ENCODE measurements at places on chromosomes 4 and X.
A peak's percentile ranks its signal among the peaks of the same experiment; 100 is the strongest.

- DNase-seq: no peak
Observed at GRCh38 chr4:54999003-54999402, 126.4 kb downstream of the KDR start.

DNA sequence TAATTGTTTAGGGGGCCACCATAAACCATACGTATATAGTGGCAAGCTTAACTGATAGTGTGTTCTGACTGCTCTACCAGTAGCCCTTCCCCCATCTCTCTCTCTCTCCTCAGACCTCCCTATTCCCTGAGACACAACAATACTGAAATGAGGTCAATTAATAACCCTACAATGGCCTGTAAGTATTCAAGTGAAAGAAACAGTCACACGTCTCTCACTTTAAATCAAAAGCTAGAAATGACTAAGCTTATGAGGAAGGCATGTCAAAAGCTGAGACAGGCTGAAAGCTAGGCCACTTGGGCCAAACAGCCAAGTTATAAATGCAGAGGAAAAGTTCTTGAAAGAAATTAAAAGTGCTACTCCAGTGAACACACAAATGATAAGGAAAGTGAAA lies 78.0 kb downstream of the PRDM5 start:
- DNase-seq: no peak

DNA sequence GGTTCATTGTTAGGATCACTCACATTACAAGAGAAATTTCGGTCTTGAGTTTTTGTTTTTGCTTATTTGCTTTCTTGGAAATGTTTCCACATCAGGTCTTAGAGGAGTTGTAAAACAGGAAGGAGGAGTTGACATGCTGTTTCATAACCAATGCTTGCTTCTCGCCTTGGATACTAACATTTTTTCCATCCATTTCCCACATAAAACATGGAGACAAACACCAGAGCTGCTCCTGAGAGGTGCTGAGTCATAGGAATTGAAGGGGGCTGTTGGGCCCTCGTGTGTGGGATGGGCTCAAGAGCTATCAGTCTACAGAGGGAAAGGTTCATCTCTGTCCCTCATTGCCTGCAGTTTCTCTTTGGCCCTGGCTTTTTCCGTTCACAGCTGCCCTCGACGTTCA lies 29.9 kb downstream of the TBL1X start:
- no peak for DNase-seq

DNA sequence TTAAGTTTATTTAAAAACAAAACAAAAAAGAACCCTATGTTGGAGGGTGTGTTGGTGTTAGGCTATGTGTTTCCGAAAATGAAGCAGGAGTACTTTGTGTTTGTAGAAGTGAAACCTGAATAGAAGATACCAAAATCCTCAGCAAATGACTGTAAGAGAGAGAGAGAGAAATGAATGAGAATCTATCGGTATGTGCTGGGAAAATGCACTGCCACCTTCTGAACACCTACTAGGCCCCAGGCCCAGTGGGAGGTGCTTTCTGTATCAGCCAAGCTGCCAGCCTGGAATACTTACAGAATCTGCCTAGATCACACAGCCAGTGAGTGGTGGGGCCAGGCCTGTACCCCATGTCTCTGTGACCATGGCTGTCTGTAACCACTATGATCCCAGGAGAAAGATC lies 14.9 kb upstream of the PIM2 start:
- DNase-seq: peak; percentile 37

DNA sequence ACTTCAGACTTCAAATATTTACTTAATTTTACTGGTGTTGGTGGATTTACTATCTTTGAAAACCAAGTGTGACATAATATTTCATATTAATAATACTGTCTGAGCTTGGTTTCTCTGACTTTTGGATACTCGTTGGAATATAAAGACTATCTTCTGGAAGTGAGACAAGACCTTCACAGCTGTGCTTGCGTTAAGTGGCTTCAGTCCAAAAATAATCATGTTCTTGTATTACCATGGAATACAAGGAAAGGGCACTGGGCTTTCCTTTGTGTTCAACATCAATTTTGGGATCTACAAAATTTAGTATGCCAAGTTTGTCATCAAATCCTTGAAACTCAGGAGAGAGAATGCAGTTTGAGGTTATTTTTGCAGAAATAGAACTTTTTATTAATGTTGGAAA lies 712.4 kb upstream of the LCORL start:
- DNase-seq: no peak

- no peak for DNase-seq
Observed at GRCh38 chr4:116627545-116627944, 457.8 kb downstream of the TRAM1L1 start.

DNA sequence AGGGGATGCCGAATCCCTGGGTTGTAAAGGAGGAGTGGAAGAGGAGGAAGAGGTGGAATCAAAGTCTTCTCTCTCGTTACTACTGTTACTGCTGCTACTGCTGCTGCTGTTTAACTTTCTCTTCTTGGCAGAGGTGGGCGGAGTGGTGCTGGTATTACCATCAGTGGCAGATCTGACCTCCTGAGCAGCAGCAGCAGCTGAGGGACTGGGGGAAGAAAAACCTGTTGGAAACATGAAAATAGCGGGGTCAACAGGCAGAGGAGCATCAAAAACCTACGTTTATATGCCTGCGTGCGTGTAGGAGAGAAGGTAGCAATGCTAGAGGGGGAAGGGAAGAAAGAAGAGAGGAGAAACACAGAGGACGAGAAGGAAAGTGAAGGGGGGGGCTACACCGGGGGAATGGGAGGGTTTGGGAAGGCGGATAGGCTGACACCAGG lies 339 bp downstream of the CUL4B start:
- peak; percentile 21 for DNase-seq

DNA sequence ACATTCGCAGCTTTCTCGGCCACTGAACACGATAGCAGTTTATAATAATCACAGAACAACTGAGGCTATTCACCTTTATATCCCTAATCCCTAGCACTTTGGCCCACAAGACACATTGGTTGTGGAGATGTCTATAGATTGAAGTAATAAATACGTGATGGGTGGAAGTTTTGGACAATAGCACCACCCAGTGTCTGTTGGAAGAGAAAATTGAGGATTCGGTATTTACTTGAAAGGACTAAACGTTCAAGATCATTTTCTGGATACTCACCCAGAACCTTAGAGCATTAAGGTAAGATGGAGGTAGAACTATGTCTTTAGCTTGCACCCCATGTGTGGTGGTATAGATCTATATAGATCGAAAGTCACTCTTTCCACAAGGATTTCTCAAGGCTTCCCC lies 787 bp upstream of the TMSB15A start:
- no peak for DNase-seq

- DNase-seq: no peak
Observed at GRCh38 chr4:78347527-78347926, 204.0 kb upstream of the ANXA3 start.

GRCh38 chrX:51456814-51457213 lies 39.6 kb downstream of the NUDT11 start:
- no peak for DNase-seq

DNA sequence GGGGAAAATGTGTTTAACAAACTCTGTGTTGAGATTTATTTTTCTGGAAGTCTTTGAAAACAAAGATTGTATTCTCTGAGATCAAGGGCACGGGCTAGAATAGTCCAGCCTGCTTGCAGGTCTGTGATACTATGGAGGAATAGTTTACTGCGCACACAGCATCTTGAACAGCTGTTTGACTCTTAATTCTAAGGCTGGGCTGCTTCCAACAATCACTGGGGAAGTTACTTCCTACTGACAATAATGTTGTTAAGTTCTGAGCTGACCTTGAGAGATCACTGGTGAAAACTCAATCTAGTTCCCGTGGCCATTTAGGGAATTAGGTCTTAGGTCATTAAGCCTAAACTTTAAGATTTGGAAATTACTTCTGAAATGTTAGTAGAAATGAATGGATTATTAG lies 416.1 kb upstream of the FTHL17 start:
- DNase-seq: no peak
